Left lung (tissue), 14 donors: ENCODE measurements at places on chromosomes 6 and 20. TPM values are rescaled to one million over a fixed set of nuclear protein-coding genes. Genes with fewer than 3 reads are reported as not detected.

RSPO3 gene
- 12.9 TPM for total RNA-seq

CDH26 gene
- 7.3 TPM for total RNA-seq

GRCh38 chr20:16476032-16476431 is 97.2 kb downstream of the KIF16B start:
- DNase-seq = peak; percentile 58
- peaks cover 14% of the 10 kb centered on the region for H3K4me1 ChIP-seq
- no peak overlapping the region for H3K27ac ChIP-seq
- no peaks in the 10 kb centered on the region for H3K27me3 ChIP-seq
- H3K36me3 ChIP-seq = no peaks in the 10 kb centered on the region

DNA sequence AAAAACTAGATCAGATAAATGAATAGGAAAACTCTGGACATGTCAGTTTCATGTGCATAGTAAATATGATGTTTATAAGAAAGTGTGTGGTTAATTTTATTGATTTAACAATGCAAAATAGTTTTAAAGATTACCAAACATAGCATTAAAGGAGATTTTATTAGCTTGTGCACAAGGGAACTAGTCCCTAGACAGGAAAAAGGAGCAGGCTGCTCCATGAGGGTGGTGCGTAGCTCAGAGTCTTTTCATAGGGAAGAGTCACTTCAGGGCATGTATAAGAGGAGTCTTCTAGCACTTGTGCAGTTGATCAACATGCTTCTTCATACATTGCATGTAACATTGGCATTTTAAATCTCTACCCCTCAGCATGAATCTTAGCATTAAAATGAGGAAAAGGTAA is 835.8 kb downstream of the GRIK2 start:
- no peaks in the 10 kb centered on the region for H3K4me1 ChIP-seq
- no peaks in the 10 kb centered on the region for H3K27me3 ChIP-seq
- H3K27ac ChIP-seq = no peak overlapping the region

GRCh38 chr20:56974499-56975250 is 291.8 kb downstream of the BMP7 start:
- H3K4me3 ChIP-seq = no peak overlapping the region
- no peaks in the 10 kb centered on the region for H3K36me3 ChIP-seq
- DNase-seq = no peak
- H3K27me3 ChIP-seq = peaks cover 21% of the 10 kb centered on the region

DNA sequence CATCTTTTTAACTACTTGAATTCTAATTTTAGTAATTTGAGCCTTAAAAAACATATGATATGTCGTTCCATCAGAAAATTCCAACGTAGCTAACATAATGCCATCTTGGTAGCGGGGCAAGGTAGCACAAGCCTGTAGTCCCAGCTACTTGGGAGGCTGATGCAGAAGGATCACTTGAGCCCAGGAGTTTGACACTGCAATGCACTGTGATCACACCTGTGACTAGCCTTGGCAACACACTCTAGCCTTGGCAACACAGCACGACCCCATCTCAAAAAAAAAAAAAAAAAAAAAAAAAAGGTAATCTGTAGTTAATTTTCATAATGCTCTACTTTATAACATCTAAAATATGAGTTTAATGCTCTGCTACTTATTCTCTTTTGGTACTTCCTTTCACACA is 6.7 kb downstream of the BCLAF1 start:
- H3K36me3 ChIP-seq = peaks cover 33% of the 10 kb centered on the region
- DNase-seq = no peak
- no peak overlapping the region for H3K27ac ChIP-seq
- no peaks in the 10 kb centered on the region for H3K27me3 ChIP-seq
- H3K4me1 ChIP-seq = peaks cover 50% of the 10 kb centered on the region

- H3K4me3 ChIP-seq = no peak overlapping the region
- no peaks in the 10 kb centered on the region for H3K27me3 ChIP-seq
- H3K4me1 ChIP-seq = peaks cover 14% of the 10 kb centered on the region
These were observed 35.3 kb downstream of the DUSP22 start for GRCh38 chr6:327538-328116.

ESR1 gene
- total RNA-seq = 2.7 TPM

GRCh38 chr6:130725551-130725950 is 101.7 kb upstream of the SMLR1 start:
- DNase-seq = no peak
- no peak overlapping the region for H3K27ac ChIP-seq
- no peaks in the 10 kb centered on the region for H3K27me3 ChIP-seq
- no peaks in the 10 kb centered on the region for H3K36me3 ChIP-seq

PRR18 gene
- total RNA-seq = 0.94 TPM

- H3K36me3 ChIP-seq = no peaks in the 10 kb centered on the region
- no peak overlapping the region for H3K27ac ChIP-seq
- no peak for DNase-seq
- H3K4me3 ChIP-seq = peak overlapping the region; percentile 56
- no peaks in the 10 kb centered on the region for H3K4me1 ChIP-seq
These were observed 1.3 kb upstream of the PPP1R3G start for GRCh38 chr6:5083813-5084359.

LPIN3 gene
- total RNA-seq = 20.4 TPM

- H3K27me3 ChIP-seq = no peaks in the 10 kb centered on the region
- H3K4me1 ChIP-seq = peaks cover 90% of the 10 kb centered on the region
- H3K27ac ChIP-seq = no peak overlapping the region
These were observed 20.5 kb downstream of the QKI start for GRCh38 chr6:163435023-163435422.

ADGB gene
- not detected for total RNA-seq

- no peak for DNase-seq
- no peaks in the 10 kb centered on the region for H3K36me3 ChIP-seq
- H3K4me1 ChIP-seq = no peaks in the 10 kb centered on the region
- H3K27me3 ChIP-seq = no peaks in the 10 kb centered on the region
These were observed 132.7 kb upstream of the MAP3K7 start for GRCh38 chr6:90719321-90720195.

- H3K4me3 ChIP-seq = no peak overlapping the region
- no peaks in the 10 kb centered on the region for H3K27me3 ChIP-seq
- H3K27ac ChIP-seq = no peak overlapping the region
- H3K4me1 ChIP-seq = no peaks in the 10 kb centered on the region
- DNase-seq = no peak
- no peaks in the 10 kb centered on the region for H3K36me3 ChIP-seq
These were observed 17.2 kb upstream of the FOXA2 start for GRCh38 chr20:22601361-22602141.

ANKRD66 gene
- 2.4 TPM for total RNA-seq

DNA sequence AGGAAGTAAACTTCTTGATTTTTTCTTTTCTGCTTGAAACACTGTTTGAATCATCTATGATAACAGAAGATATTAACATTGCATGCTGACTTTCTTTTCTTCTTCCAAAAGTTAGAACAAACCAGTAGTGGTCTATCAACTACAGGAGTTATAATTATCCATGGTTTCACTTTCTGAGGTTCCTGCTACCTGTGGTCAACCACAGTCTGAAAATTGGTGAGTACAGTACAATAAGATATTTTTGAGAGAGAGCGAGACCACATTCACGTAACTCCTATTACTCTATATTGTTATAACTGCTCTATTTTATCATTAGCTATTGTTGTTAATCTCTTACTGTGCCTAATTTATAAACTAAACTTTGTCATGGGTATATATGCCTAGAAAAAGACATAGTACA is 86.1 kb downstream of the MAP7 start:
- H3K27me3 ChIP-seq = no peaks in the 10 kb centered on the region
- H3K27ac ChIP-seq = no peak overlapping the region
- H3K4me1 ChIP-seq = no peaks in the 10 kb centered on the region
- H3K4me3 ChIP-seq = no peak overlapping the region

- no peak overlapping the region for H3K27ac ChIP-seq
- H3K27me3 ChIP-seq = no peaks in the 10 kb centered on the region
- peak; percentile 61 for DNase-seq
- H3K36me3 ChIP-seq = no peaks in the 10 kb centered on the region
- H3K4me1 ChIP-seq = no peaks in the 10 kb centered on the region
These were observed 13.2 kb downstream of the HDGFL1 start for GRCh38 chr6:22582417-22583205.

PEDS1 gene
- total RNA-seq = 37.9 TPM

DNA sequence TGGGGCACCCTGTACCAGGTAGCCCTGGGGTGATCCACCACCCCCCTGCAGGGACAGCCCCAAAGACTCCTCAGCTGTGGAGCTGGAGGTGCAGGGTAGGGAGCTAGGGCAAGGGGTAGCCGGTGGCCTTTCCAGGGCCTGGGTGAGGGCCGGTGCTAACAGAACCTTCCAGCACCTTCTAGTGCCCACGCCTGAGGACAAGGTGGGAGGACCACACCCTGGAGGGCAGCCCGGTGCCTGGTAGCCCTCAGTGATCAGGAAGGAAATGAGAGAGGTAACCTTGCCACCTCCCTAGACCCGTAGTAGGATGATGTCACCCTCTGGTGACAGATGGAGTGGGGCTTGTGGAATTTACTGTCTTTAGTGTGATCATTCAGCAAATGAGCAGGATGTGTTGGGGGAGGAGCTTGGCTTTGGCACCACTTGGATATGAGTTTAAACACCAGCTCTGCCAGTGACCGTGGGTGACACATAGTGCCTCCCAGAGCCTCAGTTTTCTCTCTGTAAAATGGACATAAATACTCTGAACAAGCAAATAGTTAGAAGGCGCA is 187.7 kb downstream of the NFATC2 start:
- no peak for DNase-seq
- no peaks in the 10 kb centered on the region for H3K27me3 ChIP-seq
- H3K36me3 ChIP-seq = no peaks in the 10 kb centered on the region
- H3K4me1 ChIP-seq = no peaks in the 10 kb centered on the region
- no peak overlapping the region for H3K4me3 ChIP-seq
- H3K27ac ChIP-seq = no peak overlapping the region

DNA sequence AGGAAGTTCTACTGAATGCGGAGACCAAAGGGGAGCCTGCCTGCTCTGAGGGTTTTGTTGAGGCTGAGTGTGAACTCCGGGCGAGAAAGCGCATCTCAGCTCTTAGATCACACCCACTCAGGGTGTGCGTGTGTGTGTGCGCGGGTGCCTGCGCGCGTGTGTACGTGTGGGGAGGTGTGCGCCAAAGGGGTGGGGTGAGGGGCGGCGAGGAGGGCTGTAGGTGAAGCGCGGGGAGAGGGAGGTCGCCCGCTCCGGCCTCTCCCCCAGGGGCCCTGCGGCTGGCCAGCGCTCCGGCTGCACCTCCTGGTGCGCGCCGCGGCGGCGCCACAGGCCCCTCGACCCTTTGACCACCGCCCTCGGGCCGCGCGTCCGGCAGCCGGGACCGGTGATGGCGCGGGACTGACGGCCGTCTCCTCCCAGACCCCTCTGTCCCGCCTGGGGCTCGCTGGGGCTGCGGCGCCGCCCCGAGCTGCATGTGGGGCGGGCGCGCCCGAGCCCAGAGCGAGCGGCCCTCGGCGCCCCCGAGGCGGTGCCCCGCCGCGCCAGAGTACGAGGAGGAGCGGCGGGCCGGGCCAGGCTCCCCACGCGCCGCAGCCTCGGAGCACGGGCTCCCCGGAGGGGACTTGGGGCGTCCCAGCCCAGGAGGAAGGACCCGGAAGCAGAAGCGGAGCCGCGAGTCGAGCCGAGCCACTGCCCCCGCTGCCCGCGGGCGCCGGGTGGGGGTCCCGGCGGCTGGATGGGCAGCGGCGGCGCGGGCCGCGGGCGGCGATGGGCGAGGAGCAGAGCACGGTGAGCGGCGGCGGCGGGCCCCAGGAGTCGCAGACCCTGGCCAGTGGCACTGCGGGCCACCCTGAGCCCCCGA is at the start of gene RNF217:
Gene RNF217, plus strand, starts transcription at position 661 of the 862 bp plus-strand sequence. Its CDS starts 108 bp downstream, at position 769.
- H3K27me3 ChIP-seq = no peaks in the 10 kb centered on the region
- peaks cover 37% of the 10 kb centered on the region for H3K4me1 ChIP-seq
- peak within 1 kb of the TSS; percentile 95 for H3K27ac ChIP-seq
- no peaks in the 10 kb centered on the region for H3K36me3 ChIP-seq

- H3K36me3 ChIP-seq = no peaks in the 10 kb centered on the region
- no peaks in the 10 kb centered on the region for H3K4me1 ChIP-seq
- no peak for DNase-seq
- H3K4me3 ChIP-seq = no peak overlapping the region
- H3K27me3 ChIP-seq = no peaks in the 10 kb centered on the region
- no peak overlapping the region for H3K27ac ChIP-seq
These were observed 18.2 kb downstream of the GLYATL3 start for GRCh38 chr6:49517919-49518318.

GRCh38 chr6:110359556-110359955 is 1.4 kb upstream of the METTL24 start:
- H3K4me3 ChIP-seq = no peak overlapping the region
- H3K36me3 ChIP-seq = no peaks in the 10 kb centered on the region
- H3K27me3 ChIP-seq = peaks cover 53% of the 10 kb centered on the region
- peaks cover 7% of the 10 kb centered on the region for H3K4me1 ChIP-seq
- DNase-seq = peak; percentile 32

- no peaks in the 10 kb centered on the region for H3K27me3 ChIP-seq
- no peak for DNase-seq
- H3K4me1 ChIP-seq = no peaks in the 10 kb centered on the region
- H3K27ac ChIP-seq = no peak overlapping the region
These were observed 10.7 kb downstream of the PSMG4 start for GRCh38 chr6:3269281-3269975.

- H3K4me3 ChIP-seq = no peak overlapping the region
- no peaks in the 10 kb centered on the region for H3K36me3 ChIP-seq
- peaks cover 24% of the 10 kb centered on the region for H3K4me1 ChIP-seq
- H3K27me3 ChIP-seq = peaks cover 49% of the 10 kb centered on the region
These were observed 2.7 kb upstream of the TUBB2A start for GRCh38 chr6:3159805-3160781.

COL21A1 gene
- total RNA-seq = 14.7 TPM

SSTR4 gene
- not detected for total RNA-seq

- no peaks in the 10 kb centered on the region for H3K4me1 ChIP-seq
- no peak overlapping the region for H3K4me3 ChIP-seq
- H3K27me3 ChIP-seq = no peaks in the 10 kb centered on the region
- no peaks in the 10 kb centered on the region for H3K36me3 ChIP-seq
- no peak overlapping the region for H3K27ac ChIP-seq
- peak; percentile 8 for DNase-seq
These were observed 608.4 kb downstream of the EPHA7 start for GRCh38 chr6:92810913-92811312.

KIAA1755 gene
- 2.6 TPM for total RNA-seq
